BJ (cell line): ENCODE measurements at places on chromosomes 6 and 20. TPM values are rescaled to one million over a fixed set of nuclear protein-coding genes. Genes with fewer than 3 reads are reported as not detected.

Gene HCRTR2
- polyA plus RNA-seq, result not detected in 2 replicates

Gene PAX1
- not detected in 2 replicates for polyA plus RNA-seq

Gene MBOAT1
- polyA plus RNA-seq, result 2.7 and 3.0 TPM in 2 replicates

Gene CTNNBL1
- 30.0 and 38.4 TPM in 2 replicates for polyA plus RNA-seq

Gene NKAIN4
- polyA plus RNA-seq, result not detected in 2 replicates

Gene CCN6
- 0.07 TPM in 1 of 2 replicates, not detected in the other for polyA plus RNA-seq

Gene OTOR
- not detected in 2 replicates for polyA plus RNA-seq

Gene SH3BGRL2
- 0.37 and 0.66 TPM in 2 replicates for polyA plus RNA-seq

Gene HLA-DRB1
- not detected in 2 replicates for polyA plus RNA-seq

Gene SLC22A2
- not detected in 2 replicates for polyA plus RNA-seq

Gene UNC5CL
- not detected in 2 replicates for polyA plus RNA-seq

Gene DUSP15
- 0.09 TPM in 1 of 2 replicates, not detected in the other for polyA plus RNA-seq

Gene TRAPPC3L
- 0.04 and 0.17 TPM in 2 replicates for polyA plus RNA-seq

Gene DDX27
- polyA plus RNA-seq, result 26.3 and 31.9 TPM in 2 replicates

Gene FAXC
- polyA plus RNA-seq, result 3.8 and 5.1 TPM in 2 replicates

Gene DNAH8
- polyA plus RNA-seq, result not detected in 2 replicates

Gene CDH26
- polyA plus RNA-seq, result 0.17 and 0.18 TPM in 2 replicates

Gene IL17F
- not detected in 2 replicates for polyA plus RNA-seq
